Skeletal muscle cell (primary cell): ENCODE measurements at places on chromosomes 3 and 15.

DNA sequence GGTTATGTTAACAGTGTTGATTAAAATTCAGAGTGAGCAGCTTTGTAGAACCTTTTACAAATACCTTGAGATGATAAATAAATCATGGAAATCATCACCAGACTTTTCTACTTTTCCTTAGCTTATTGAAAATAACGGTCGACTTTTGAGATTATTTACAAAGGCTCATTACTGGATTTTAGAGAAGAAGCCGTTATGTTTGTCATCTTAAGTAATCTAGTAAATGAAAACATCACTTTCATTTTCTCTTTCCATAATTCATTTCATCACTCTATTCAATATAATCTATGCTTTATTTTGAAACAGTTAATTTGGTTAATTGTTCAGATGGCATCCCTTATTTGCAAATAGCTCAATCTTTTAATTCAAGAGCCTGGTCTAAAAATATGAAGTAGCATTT lies 3.6 kb downstream of the PLCL2 start:
- no peak for DNase-seq

- no peak for DNase-seq
These were observed 16.1 kb downstream of the C3orf22 start for GRCh38 chr3:126542340-126543241.

DNA sequence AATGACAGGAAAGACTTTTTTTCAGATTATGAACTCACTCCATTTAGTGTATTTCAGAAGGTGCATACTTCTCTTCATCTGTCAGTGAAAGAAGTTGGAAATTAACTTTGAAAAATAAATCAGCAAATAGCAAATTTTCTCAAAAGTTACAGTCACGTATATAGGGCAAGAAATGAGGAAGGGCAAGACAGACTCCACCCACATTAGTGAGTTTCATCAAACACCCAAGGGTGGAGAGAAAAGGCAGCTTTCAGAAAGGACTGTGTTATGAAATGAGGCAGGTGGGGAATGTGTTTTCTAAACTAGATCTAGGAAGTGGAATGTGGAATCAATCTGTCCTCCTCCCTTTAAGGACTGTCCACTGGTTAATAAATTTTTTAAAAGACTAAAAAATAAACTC lies 2.9 kb downstream of the SLC22A13 start:
- DNase-seq, result no peak

- no peak for DNase-seq
These were observed 408.8 kb upstream of the C2CD4B start for GRCh38 chr15:62573876-62574275.

DNA sequence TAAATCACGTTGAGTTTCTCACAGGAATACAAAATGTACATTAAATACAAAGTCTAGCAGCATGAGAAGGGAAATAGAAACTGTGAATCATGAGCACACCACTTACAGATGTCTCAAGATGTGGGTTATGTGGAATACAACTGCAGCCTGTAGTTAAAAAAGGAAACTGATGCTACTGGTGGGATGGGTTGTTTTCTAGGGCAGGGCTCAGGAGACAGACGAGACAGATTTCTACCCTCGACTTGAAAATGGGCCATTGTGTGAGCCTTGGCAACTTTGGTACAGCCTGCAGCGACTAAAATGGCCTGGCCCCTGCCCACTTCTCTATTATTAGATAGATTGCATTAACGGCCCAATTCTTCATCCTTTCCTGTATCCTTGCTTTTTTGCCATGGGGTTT lies 293.1 kb downstream of the SUCLG2 start:
- no peak for DNase-seq

- DNase-seq, result no peak
These were observed 8.6 kb downstream of the SPG11 start for GRCh38 chr15:44654858-44655257.

- no peak for DNase-seq
These were observed 26.5 kb downstream of the EIF2AK4 start for GRCh38 chr15:39960411-39960810.

GRCh38 chr3:106728315-106729098 lies 648.7 kb upstream of the CCDC54 start:
- peak; percentile 94 for DNase-seq

DNA sequence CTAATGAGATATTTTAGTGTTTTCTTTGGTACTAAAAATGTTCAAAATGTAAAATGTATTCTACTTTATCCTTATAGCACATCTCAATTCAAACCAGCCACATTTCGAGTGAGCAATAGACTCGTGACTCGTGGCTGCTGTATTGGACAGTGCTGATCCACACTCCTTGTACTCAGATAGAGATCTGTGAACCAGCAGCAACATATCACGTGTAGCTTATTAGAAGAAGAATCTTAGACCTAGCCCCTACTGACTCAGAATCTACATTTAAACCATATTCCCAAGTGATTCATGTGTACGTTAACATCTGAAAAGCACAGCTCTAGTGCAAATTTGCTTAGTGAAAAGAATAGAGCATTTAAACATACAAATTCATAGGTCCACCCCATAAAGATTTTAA lies 130.9 kb downstream of the IL1RAP start:
- DNase-seq, result peak; percentile 68

- DNase-seq, result no peak
These were observed 640.4 kb upstream of the ROBO1 start for GRCh38 chr3:80408030-80408721.

DNA sequence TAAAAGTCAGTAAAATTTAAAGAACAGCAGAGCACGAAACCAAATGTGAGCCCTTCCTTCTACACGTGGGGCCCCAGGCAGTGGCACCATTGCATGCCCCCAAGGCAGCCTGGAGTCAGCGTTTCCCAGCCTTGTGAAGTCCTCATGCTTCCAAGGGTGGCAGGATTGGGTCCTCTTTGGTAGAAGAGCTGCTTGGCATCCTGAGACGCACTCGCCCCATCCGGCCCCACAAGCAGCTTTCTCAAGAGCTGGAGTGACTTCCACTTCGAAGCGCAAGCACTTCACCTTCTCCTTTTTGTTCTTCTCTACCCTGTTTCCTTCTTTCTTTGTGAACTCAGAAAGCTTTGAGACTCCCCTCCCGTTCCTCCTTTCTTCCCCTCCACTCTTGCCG lies 34.7 kb downstream of the ZNF710 start:
- DNase-seq, result no peak

GRCh38 chr3:8220291-8220690 lies 281.3 kb upstream of the LMCD1 start:
- DNase-seq, result no peak

- no peak for DNase-seq
These were observed 54.4 kb downstream of the NUP210 start for GRCh38 chr3:13365390-13366379.

DNA sequence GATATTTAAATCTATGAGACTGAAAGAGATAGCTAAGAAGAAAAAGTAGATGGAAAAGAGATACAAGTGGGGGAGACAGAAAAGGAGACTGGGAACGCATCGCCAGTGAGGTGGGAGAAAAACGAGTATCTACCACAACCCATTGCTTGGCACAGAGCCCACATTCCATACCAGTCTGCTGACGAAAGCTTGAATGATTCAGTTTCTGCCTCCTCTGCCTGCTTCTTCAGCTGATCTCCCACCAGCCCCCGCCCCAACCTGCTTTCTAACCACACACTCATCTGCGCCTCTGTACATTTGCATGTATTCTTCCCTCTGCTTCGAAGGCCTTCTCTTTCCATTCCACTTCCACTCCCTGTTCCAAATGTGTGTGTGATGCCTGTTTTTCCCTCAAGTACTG lies 188.1 kb downstream of the USP13 start:
- DNase-seq, result peak; percentile 61

DNA sequence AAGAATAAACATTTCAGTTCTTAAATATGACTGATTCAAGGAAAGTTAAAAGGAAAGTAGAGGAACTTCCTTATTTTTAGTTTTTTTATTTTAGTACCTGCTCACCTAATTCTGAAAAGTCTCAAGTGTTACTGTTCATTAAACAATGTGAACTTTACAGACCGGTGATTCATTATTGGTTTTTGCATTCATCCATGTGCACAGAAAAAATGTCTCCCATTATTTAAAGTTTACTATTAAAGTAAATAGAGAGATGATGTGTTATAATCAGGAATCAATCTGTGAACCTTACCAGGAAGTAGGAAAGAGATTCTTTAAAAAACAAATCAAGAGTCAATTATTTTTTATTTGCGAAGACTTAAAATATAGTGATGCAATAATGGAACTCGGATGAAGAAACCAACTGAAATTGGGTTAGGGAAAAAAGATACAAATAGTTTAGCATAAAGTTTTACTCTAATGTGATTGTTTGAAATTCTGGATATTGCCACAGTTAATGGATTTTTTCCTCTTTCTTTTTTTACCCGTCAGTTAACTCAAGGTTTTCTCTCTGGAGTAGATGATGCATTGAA lies 119.4 kb upstream of the SAMMSON start:
- DNase-seq, result no peak

DNA sequence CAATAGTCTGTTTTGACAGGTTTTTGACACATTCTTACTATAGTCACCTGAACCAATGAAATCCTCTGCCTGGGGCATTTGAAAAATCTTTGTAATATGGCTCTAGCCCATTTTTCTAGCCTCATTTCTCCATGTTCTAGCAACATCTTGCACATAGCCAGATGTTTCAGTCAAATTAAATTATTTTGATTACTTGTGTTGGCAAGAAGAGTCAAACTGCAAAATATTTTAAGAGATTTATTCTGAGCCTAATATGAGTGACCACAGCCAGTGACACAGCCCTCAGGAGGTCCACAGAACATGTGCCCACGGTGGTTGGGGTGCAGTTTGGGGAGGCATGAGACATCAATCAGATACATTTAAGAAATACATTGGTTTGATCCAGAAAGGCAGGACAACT lies 6.9 kb downstream of the IFT122 start:
- DNase-seq, result no peak

DNA sequence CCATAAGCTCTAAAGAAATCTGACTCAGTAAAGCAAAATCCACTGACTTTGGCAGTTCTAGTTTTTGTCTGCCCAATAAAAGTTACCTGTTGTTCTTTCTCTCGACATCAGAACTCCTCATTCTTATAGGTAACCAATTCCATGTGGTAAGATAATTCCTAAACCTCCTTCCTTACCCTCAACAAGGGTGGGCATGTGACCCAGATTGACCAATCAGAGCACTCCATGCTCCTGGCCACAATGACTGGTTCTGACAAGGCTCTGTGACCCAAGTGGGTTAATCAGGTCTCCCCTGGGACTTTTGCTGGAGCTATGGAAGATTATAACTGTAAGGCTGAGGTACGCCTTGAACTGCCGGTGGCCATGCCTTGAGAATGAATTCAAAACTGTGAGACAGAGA lies 31.7 kb downstream of the LINS1 start:
- no peak for DNase-seq

DNA sequence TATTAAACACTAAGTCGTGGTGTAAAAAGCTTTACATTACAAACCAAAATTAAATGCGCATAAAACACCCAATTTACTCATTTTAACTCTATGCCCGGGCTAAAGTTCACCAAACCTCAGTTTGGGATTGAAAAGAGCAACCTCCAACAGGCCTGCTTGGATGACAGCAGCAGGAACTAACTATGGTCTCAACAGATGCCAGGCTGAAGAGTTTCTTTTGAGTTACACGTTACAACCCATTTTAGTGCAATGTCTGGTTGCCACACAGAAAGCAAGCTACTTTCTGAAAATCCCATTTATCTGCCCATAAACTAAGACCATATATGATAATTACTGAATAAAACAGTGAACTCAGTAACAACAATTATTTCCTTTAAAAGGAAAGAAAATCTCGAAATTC lies 2.2 kb downstream of the SATB1 start:
- DNase-seq, result no peak

GRCh38 chr3:99332276-99332675 lies 306.1 kb upstream of the COL8A1 start:
- no peak for DNase-seq

DNA sequence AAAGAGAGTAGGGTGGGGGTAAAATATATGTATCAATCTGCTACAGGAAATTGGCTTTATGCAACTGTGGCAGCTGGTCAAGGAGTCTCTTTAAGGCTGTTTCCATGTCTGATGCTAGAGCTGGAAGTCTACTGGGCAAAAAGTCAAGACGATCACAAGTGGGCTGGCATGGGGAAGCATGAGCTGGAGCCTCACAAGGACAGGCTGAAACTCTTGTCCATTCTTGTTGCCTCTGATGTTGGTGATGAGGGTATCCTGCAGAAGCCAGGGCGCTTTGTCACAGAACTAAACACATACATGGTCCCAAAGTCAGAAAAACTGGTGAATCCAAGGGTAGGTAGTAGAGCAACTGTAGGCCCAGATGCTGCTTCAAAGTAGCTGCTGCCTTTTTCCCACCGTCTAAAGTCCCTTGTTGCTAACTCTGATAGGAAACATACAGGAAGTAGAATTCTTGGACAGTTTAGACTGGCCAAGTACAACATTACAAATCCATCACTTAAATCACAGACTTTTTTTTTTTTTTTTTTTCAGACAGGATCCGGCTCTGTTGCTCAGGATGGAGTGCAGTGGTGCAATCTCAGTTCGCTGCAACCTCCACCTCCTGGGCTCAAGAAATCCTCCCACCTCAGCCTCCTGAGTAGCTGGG lies 54.2 kb downstream of the RPL39L start:
- DNase-seq, result no peak

- peak; percentile 90 for DNase-seq
These were observed 24.3 kb downstream of the PDZRN3 start for GRCh38 chr3:73600293-73600938.
